ENCODE measurements at places on chromosomes 2 and 18.

DNA sequence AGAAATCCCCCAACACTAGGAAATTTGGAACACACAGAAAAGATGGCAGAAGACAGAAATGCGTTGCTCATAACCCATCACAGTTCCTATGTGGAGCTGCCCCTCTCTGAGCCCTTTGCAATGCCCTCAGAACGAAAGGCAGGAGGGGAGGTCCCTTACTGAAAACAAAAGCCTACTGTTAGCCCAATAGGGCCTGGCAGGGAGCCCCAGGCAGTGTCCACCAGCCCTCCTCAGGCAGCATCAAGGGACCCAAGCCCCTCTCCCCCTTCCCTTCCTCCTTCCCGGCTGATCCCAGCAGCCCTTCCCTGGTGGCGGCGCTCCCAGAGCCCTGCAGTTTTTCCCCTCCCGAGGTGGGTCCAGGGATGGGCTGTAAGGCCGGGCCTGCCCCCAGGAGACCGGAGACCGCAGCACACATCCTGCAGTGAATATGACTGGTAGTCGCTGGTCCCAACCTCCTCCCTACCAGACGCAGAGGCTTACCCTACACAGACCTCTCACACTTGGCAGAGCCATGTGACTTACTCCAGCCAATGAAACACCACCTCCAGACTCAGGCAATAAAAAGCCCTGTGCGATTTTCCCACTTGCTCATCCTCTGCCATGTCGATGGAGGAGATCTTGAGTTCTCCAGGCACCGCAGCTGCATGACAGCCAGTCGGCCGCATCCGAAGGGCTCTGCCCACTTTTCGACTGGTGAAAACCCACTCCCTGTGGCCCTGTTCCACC, 19.4 kb upstream of the DUSP2 start:
- DNase-seq, result no peak

DNA sequence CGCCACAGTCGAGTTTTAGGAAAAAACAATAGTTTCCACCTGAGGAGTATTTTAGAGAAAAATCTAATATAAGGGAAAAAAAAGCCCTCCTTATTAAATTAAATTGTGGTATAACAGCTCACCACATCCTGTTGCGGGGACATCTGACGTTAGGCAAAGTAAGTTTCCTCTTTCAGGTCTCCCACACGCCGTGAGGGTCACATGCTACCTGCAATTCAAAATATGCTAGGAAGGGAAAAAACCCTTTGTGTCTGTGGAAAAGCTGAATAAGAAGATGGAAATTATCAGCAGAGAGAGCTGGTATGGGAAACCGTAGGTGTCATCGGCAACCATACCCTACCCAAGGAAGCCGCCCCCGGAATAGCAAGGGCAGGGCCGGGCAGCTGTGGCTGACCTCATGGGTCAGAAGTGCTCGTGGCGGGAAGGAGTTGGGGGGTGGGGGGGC, 128.0 kb downstream of the NFATC1 start:
- no peak for DNase-seq

DNA sequence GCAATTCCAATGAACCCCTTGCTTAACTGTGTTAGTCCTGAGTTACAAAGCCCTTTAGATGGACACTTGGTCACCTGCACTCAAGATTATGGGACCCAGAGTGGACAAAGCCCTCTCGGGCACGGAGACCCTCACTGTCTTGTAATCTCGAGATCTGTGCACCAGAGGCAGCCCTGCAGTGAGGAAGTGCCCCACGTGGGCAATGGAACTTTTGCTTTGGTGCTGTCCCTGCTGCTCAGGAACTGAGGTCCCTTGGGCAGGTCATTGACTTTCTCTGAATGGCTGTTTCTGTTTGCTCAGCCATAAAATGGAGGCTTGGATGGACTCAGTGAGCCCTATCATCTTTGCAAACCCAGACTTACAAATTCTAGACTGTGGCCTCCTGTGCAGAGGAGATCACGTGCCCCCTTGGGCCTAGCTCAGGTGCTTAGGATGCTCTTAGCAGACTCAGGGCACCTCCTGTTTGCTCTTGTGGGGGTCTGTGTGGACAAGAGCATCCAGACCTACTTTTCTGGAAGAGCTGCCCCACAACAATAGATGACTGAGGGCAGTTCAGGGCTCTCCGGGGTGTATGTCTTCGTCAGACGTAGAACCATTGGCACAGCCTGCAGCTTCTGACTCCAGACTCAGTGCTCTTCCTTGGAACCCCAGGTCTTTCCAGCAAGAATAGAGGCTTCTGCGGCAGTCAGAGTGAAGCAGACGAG, 94.5 kb upstream of the HS6ST1 start:
- no peak for DNase-seq

- no peak for DNase-seq
Measured at GRCh38 chr2:232336981-232337720, 41.4 kb upstream of the ALPP start.

- no peak for DNase-seq
Measured at GRCh38 chr18:79989195-79989497, 783 bp upstream of the TXNL4A start.

DNA sequence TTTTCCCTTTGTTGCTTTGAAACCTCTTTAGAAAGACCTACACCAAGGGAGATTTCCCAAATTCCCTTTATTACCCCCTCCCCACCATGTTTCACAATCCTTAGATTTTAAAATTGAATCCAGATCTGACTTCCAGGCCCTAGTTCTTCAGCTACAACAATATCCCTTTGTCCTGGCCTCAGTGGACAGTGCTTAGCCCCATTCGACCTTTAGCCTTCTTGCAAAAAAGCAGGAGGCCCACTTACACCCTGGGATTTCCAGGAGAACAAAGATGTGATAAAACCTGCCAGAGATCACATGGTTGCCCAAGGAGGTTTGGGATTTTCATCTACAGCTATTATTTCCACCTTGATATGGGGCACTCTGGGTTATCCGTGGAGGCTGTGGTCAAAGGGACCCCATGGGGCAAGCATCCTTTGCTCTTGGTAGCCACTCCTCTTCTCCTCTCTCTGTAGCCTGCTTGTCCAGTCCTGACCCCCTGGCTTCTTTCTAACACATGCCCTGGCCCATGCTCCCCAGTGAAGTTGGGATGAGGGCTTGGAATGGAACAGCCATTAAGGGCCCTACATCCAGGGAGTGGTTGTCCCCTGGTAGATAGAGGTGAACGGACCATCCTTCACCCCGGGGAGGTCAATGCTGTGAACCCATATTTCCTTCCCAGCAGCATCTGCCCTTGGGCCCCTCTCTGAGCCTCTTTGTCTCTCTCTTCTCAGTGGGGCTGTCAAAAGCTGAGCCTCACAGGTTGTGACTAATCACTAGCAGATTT, 267.4 kb downstream of the DYSF start:
- DNase-seq, result no peak

DNA sequence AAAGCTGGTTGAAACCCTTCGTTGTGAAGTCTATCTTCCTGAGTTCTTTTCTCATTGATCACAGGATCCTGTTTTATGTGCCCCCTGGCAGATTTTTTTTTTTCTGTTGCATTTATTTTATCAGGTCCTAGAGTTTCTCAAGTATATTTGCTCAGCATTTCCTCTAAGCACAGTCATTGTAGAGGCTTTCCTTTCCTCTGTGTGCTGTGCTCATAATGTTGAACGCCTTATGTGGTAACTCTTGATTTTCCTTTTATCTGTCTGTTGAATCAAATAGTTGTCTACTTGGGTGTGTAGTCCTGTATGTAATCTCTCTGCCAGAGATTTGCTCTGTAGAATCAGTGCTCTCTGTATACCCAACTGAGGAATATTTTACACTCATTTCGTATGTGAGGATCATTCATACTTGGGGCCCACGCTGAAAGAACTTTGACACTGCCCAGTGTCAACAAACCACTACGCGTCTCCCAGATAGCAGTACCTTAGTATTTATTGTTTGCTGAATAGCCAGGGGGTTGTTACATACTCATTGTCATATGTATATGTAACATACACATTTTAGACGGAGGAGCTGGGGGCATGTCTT, 118.2 kb downstream of the CTNNA2 start:
- DNase-seq, result no peak

- no peak for DNase-seq
Measured at GRCh38 chr2:108377401-108377800, 353 bp upstream of the SULT1C4 start.

- DNase-seq, result no peak
Measured at GRCh38 chr2:11805024-11805423, 58.6 kb downstream of the LPIN1 start.

Data from cortex of kidney (tissue), 1 donor.